GM10248 (cell line): ENCODE measurements at places on chromosomes 3 and 15.

GRCh38 chr3:70177881-70178645 lies 134.4 kb downstream of the MDFIC2 start:
- no peak for DNase-seq

GRCh38 chr3:164278550-164278949 lies 799.7 kb downstream of the SI start:
- DNase-seq: no peak

- DNase-seq: no peak
These were observed 156.4 kb downstream of the TP63 start for GRCh38 chr3:189787632-189788031.

DNA sequence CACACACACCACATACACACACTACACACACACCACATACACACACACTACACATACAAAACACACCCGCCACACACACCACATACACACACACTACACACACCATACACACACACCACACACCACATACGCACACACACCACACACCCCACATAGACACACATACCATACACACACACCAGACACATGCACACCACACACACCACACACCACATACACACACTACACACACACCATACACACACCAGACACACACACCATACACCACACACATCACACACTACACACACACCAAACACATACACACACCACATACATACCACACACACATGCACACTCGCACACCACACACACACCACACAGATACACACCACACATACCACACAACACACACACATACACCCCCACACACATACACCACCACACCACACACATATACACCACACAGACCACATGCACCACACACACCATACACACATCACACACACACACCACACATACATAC lies 26.3 kb downstream of the CPN2 start:
- DNase-seq: no peak

- no peak for DNase-seq
These were observed 147.1 kb downstream of the PGPEP1L start for GRCh38 chr15:98860281-98861041.

DNA sequence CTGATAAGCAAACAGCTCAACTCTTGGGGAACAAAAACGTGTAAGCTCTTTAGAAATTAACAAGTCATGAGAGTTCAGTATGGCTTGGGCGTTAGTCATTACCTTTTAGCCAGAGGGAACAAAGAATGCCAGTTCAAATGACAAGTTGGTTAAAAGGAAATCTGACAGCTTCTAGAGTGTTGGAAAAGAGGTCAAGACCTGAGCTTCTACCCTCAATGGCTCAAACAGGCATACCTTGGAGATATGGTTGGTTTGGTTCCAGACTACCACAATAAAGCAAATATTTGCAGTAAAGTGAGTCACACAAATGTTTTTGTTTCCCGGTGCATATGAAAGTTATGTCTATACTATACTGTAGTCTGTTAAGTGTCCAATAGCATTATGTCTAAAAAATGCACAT lies 136.1 kb downstream of the CACNA1D start:
- no peak for DNase-seq

DNA sequence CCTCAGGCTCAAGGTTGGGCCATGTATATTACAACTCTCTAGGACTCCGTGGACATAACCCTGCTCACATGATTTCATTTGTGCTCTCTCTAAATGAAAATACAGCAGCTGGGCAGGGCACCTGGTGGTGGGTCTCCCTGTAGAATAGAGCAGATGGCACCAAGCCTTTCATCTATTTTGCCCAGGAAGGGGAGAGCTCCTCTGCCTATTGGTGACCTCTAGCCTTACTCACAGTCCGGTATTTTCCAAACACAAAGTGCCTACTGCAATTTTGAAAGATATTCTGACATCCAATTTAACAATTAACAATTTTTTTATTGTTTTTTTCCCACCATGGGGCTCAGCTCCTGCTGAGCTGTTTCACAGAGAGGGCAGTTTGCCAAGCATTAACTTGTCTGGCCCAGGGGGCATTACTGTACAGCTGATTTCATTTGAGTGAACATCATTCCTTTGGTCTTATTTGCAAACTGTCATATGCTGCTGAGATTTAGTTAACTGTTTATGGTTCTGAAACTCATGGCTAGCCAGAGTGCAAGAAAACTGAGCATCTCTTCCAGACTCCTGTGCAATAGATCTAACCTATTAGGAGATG lies 474.0 kb downstream of the EPHB1 start:
- no peak for DNase-seq

GRCh38 chr15:100222349-100222715 lies 119.4 kb downstream of the ADAMTS17 start:
- DNase-seq: no peak

GRCh38 chr3:38608961-38609360 lies 40.5 kb downstream of the SCN5A start:
- no peak for DNase-seq

- DNase-seq: no peak
These were observed 183.3 kb downstream of the NR1D2 start for GRCh38 chr3:24128199-24129005.

DNA sequence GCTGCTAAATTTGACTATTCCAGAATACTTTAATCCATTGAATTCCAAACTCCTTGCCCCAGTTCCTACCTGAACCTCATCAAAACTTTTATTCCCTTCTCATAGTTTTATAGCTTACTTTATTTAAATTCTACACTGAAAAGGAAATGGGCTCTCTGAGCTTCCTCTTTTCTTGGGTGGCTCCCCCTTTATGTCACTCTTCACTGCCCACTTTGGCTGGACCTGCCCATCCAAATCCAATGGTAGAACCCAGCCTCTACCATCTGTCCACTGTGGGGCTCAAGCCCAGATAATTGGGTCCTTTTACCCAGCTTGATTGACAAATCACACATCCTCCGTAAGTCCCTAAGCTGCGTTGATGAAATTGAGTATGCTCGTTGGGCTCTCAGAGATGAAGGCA lies 216.5 kb downstream of the BBX start:
- DNase-seq: no peak

DNA sequence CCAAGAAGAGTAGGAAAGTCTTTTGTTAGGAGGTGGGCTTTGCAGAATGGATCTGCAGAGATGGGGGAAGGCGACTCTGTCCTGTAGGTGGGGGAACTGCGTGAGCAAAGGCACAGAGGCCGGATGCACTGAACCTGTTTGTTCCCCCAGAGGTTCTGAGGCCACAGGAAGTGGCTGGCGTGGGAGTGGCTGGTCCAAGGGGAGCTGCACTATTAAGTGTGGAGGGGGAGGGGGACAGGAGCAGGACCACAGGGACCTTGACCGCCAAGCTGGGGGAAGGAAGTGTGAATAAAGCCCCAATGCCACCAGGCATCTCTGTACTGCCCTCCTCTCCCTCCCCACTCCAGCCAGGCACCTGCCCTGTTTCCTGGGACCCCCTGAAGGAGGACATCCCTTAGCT lies 51.8 kb downstream of the CYP11A1 start:
- DNase-seq: peak; percentile 65

GRCh38 chr15:62455441-62455921 lies 290.4 kb upstream of the C2CD4B start:
- DNase-seq: no peak

DNA sequence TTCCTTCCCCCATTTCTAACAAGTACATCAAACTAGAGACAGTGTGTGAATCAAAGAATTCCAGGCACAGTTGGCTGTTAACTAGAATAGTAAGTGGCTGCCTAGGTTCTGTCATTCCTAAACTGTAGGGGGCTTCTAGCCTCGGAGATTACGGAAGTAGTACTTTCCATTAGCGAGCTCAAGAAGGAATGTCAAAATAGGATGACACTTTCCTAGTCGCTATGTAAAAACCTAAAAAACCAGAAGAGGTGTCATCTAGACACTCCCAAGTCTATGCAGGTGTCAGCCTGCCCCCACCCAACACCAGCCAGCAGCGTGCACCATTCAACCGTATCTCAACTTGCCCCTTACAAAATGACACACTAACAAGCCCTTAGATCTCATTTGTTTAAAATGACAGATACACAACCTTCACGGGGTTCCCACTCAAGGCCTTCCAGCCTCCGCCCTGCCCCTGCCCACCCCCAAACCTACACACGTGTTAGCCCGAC lies 874 bp downstream of the INO80 start:
- DNase-seq: no peak

- DNase-seq: no peak
These were observed 89.6 kb downstream of the FAM43A start for GRCh38 chr3:194775266-194775665.

GRCh38 chr3:141795276-141795675 lies 32.1 kb downstream of the GRK7 start:
- DNase-seq: no peak

DNA sequence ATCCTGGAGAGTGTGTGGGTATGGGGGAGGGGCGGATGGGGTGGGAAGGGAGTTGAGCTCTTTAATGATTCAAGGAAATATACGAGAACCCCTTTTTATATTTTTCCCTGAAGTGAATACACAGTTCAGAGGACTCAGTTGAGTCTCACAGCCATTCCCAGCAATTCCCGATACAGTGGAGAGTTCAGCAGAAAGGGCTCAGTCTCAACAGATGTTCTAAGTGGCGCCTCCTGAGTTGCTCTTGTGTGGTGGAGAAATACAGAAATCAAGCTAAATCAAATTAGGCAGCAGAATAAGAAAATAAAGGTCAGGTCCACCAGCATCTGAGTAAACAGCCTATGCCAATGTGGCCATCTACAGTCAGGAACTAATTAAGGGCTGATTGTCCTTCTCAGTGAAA lies 372.1 kb downstream of the NR2F2 start:
- no peak for DNase-seq

DNA sequence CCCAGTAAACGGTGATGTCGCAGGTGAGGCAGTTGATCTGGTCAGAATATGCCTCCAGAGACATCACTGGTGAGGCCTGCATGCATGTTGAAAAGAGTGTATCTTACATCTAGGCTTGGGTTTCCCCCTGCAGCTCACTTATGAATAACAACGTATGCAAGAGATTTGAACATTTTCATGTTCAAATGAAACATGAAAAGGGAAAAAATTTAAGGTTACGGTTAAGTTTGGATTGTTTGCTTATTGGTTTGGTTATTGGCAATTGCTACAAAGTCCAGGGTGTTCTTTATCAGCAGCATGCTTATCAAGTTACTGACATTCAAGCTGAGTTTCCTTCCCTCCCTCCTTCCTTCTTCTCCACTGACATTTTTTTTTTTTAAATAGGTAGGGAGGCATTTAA lies 123.2 kb downstream of the IGF1R start:
- no peak for DNase-seq

GRCh38 chr15:32781781-32782180 lies 64.0 kb downstream of the GREM1 start:
- no peak for DNase-seq

- no peak for DNase-seq
These were observed 65.4 kb downstream of the TFRC start for GRCh38 chr3:196016485-196016884.

DNA sequence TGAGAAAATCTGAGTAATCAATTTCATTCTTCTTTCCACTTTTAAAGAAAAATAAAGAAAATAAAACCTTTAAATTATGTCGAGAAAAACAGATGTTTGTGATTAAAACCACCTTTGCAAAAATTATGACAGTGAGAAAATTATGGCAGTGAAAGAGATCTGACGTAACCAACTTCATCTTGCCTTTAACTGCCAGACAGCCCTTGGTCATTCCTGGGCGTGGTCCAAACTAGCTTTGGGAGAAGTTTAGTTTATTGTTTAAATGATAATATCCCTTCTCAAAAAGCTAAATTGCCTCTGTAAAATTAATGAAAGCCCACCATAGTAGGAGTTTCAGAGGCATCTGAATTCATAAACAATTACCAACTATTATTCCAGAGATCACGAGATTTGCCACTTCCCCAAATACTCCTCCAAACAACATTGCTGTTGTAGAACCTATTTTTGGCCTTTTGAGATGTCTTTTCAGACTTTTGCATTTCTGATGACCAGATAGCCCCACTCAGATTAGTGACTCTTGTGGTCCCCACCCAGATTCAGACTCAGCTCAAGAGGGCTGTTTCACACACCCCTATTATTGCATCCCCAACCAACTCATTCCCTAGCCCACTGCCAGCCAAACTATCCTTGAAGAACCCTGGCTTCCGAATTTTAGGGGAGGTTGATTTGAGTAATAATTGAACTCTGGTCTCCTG lies 664.4 kb upstream of the CBLB start:
- no peak for DNase-seq

DNA sequence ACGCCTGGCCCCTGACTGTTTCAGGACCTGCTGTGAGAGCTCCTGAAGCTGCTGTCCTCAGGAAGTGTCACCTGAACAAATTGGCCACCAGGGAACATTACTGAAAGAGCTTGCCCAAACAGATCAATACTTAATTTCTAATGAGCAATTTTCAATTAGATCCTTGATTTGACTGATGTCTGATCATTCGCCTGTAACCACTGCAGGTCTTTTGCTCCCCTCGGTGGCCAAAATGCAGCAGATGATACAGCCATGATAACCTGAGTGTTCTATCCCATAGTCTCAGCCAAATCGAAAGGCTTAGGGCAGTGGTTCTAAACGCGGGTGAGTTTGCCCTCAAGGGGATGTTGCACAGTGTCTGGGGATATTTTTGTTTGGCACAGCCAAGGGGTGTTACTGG lies 57.6 kb upstream of the MEX3B start:
- DNase-seq: no peak

- DNase-seq: no peak
These were observed 20.5 kb upstream of the ANPEP start for GRCh38 chr15:89835176-89835564.

DNA sequence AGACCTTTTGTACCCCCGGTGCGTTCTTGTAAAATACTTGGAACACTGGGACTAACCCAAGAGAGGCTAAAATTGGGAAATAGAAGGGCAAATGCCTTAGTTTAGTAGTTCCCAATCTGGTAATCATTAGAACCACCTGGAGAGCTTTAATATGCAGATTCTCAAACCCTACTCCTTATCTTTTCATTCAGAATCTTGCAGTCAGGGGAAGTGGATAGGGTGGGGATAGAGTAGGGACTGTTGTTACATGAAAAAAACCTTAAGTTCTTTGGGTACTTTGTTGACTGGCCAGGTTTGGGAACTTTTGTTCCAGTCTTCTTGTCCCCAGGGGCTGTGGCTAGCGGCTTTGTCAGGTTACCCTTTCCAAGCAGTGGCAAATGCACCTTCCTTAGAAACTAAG lies 15.9 kb downstream of the MAPKBP1 start:
- DNase-seq: no peak

GRCh38 chr3:152611905-152612304 lies 223.0 kb upstream of the P2RY1 start:
- no peak for DNase-seq

- DNase-seq: no peak
These were observed 48.0 kb upstream of the PXYLP1 start for GRCh38 chr3:141183606-141184005.

- DNase-seq: no peak
These were observed 1412.9 kb upstream of the ALCAM start for GRCh38 chr3:103953796-103954195.
